ENCODE measurements at places on chromosomes 4 and X. TPM values are rescaled to one million over a fixed set of nuclear protein-coding genes. Genes with fewer than 3 reads are reported as not detected.

Gene CXCL8
- total RNA-seq = 0.64 TPM

- DNase-seq = no peak
These were observed 5.0 kb downstream of the GPR78 start for GRCh38 chr4:8585186-8585585.

DNA sequence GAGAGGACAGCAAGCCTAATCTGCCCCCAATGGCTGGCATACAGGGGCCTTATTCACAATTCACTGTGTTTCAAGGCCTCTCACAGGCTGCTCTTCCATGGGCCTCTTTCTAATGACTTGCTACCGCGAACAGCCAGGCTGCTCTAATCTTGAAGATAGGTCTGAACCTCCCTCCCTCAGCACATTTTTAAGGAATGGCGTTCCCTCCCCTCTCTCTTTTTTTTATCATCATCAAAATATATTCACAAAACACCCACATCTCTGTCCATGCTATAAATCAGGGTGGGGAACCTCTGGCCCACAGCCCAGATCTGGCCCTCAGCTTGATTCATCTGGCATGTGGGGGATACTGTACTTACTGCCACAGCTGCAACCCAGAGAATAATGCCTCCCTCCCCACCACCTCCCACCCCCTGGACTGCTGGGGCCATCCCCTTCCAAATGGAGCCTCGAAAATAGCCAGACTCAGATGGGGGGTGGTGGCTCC is 76.2 kb upstream of the PLAC1 start:
- no peak for DNase-seq

DNA sequence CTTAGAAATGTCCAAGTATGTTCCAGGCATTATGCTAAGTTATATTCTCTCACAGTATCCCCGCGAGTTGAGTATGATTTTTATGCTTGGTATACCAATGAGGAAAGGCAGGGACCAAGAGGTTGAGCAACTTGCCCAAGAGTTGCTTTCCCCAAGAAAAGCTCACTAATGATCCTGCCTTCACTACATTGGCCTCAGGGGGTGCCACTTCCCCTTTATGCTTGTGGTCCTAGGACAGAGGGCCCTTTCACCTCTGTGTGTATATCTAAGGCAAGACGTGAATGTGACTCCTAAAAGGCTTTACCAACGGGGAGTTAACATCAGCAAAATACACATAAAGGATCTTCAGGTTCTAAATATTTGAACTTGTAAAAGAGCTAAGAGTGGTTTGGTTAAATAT is 164.4 kb upstream of the CPEB2 start:
- no peak for DNase-seq

All from breast epithelium (tissue), 4 donors.